ENCODE measurements at places on chromosomes 7 and 10. TPM values are rescaled to one million over a fixed set of nuclear protein-coding genes. Genes with fewer than 3 reads are reported as not detected.

The SYT15B gene
- total RNA-seq = 2.5 TPM

The MBL2 gene
- total RNA-seq = not detected

DNA sequence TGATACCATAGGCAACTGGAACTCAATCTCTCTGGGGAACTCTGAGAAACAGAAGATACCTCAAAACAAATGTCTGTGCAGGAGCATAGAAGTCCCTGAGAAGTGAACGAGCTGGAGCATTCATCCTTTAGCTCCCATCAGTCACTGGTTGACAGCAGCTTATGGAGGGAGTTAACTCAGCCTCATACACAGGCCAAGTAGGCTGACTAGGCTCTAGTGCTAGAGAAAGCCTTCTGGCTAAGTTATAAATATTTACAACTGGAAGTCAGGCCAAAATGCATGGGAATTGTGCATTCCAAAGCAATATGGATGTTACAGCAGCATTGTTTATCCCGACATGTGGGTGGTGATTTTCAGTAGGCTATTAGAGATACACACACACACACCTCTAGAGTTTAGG lies 66.5 kb downstream of the ANK3 start:
- no peaks in the 10 kb centered on the region for H3K4me1 ChIP-seq
- H3K27me3 ChIP-seq = no peaks in the 10 kb centered on the region
- no peak overlapping the region for H3K4me3 ChIP-seq
- DNase-seq = no peak

The BAIAP2L1 gene
- total RNA-seq = 23.7 TPM

The REPIN1 gene
- 58.0 TPM for total RNA-seq

The WIPF3 gene
- 1.4 TPM for total RNA-seq

DNA sequence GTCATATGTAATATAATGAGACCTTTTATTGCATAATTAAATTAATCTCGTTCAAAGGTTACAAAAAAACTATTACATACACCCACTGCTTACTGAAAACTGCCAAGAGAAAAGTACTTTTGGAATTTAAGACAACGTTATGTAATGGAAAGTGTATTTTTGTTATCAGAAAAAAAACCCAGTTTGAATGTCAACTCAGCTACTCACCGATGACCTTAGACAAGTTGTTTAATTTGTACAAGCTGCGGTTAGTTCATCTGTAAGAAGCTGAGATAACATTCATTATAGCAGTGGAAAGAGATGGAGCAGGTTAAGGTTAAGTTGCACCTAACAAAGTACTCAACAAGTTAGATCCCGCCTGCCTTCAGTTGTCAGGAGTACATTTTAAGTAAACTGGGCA lies 1.1 kb downstream of the PSMA2 start:
- no peak for DNase-seq
- no peaks in the 10 kb centered on the region for H3K27me3 ChIP-seq
- peaks cover 19% of the 10 kb centered on the region for H3K36me3 ChIP-seq
- peaks cover 6% of the 10 kb centered on the region for H3K4me1 ChIP-seq
- H3K4me3 ChIP-seq = peak overlapping the region; percentile 65
